ENCODE measurements at places on chromosomes 16 and 17. TPM values are rescaled to one million over a fixed set of nuclear protein-coding genes. Genes with fewer than 3 reads are reported as not detected.

DNA sequence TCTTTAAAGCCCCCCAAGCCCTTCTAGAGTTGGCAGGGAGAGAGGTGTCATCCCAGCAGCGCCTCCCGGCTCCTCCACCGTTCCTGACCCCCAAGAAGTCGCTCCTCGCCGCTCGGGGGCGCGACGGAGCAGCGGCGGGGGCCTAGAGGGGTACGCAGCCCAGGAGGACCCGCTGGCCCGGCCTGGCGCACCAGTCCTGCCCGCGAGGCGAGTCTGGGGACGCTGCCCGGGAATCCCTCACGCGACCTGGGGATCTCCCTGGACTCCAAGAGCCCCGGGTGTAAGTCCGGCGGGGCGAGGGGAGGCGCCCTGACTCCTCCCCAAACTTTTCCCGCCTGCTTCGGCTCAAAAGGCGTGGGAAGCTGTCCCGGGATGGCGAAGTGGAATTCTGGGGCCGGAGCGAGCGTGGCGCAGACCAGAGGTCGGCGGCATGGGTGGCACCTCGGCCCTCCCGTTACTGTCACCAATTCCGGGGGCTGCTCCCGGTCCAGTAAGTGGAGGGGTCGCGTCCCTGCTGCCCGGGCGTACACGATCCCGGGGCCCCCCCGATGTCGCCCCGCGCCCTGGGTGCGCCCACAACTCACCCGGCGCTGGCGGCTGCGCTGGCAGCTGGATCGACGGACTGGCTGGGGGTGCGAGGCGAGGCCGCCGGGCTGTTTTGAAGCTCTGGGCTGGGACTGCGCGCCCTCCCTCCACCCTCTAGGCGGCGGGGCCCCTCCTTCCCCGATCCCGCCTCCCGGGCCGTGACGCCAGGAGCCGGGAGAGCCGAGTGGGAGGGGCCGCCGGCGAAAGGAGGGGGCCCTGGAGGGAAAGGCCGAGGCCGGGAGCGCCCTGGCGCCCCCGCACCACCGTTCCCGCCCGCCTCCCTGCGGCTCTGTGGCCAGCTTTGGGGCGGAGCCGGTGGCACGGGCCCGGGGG, at the start of gene EMP2:
Gene EMP2 (minus strand): TSS at position 634 of the 918 bp plus-strand sequence. CDS start 32,981 bp downstream, outside the sequence.
- H3K27ac ChIP-seq: peak within 1 kb of the TSS; percentile 96
- peak; percentile 90 for DNase-seq
- no peaks in the 10 kb centered on the region for H3K36me3 ChIP-seq
- peak within 1 kb of the TSS; percentile 78 for H3K4me3 ChIP-seq
- no peaks in the 10 kb centered on the region for H3K27me3 ChIP-seq

DNA sequence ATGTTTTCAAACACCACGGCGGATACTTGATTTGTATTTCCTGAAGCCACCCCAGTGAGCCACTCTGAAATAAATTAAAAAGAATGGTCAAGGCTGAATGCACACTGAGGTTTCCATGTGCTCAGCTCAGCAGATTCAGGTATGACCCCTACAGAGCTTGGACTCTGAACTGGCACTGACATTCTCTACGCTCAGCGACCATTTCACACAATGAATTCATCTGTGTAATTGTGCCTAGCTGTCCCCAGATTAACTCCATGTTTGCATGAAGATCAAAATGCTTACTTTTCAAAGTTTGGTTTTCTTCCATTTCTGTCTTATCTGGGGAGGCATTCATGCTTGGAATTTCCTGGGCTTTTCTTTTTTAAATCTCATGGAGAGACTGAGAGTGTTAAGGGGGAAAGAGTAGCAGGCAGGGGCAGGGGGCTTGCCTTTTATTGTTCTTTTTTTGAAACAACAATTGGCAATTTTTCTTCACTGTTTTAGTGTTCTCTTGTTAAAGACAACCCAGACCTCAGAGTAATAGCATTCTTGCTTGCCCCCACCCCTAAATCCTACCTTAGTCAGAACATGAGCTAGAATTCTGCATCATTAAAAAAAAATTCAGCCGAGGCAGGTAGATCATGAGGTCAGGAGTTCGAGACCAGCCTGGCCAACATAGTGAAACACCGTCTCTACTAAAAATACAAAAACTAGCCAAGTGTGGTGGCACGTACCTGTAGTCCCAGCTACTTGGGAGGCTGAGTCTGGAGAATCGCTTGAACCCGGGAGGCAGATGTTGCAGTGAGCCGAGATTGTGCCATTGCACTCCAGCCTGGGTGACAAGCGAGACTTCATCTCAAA, 85.5 kb upstream of the HNF1B start:
- no peaks in the 10 kb centered on the region for H3K4me1 ChIP-seq
- H3K27me3 ChIP-seq: no peaks in the 10 kb centered on the region
- no peak overlapping the region for H3K27ac ChIP-seq
- no peaks in the 10 kb centered on the region for H3K36me3 ChIP-seq
- no peak overlapping the region for H3K4me3 ChIP-seq

DNA sequence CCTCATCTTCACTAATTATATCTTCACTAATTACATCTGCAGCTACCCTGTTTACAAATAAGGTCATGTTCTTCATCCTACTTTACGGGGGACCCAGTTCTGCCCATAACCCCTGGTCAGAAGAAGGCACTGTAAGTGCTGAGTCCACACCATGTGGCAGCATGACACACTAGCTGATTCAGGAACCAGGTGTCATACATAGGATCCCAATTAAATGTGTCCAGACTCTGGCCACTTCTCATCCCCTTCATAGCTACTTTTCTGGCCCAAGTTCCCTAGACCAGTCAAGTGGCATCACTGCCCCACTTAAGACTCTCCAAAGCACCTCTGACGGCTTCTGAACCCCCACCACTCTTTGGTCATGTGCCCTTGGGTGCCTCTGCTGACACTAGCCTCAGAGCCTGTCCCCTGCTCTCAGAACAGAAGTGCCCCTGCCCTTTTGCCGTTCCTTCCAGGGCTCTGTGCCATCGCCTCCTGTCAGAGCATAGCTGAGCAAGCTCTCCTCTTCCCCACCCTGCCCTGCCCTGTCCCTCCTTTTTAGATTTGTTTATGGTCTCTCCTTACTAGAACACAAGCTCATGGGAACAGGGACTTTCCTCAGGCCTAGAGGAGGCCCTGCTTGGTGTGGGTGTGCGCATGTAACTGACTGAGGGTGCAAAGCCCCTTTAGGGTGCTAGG, 61.1 kb downstream of the B9D1 start:
- DNase-seq: no peak
- H3K27me3 ChIP-seq: no peaks in the 10 kb centered on the region
- peaks cover 9% of the 10 kb centered on the region for H3K4me1 ChIP-seq

KRT37 gene
- total RNA-seq: not detected

- no peaks in the 10 kb centered on the region for H3K4me1 ChIP-seq
- no peaks in the 10 kb centered on the region for H3K27me3 ChIP-seq
- DNase-seq: no peak
- no peaks in the 10 kb centered on the region for H3K36me3 ChIP-seq
- H3K4me3 ChIP-seq: no peak overlapping the region
- no peak overlapping the region for H3K27ac ChIP-seq
Measured at GRCh38 chr17:58268326-58268725, 12.4 kb downstream of the MPO start.

DNA sequence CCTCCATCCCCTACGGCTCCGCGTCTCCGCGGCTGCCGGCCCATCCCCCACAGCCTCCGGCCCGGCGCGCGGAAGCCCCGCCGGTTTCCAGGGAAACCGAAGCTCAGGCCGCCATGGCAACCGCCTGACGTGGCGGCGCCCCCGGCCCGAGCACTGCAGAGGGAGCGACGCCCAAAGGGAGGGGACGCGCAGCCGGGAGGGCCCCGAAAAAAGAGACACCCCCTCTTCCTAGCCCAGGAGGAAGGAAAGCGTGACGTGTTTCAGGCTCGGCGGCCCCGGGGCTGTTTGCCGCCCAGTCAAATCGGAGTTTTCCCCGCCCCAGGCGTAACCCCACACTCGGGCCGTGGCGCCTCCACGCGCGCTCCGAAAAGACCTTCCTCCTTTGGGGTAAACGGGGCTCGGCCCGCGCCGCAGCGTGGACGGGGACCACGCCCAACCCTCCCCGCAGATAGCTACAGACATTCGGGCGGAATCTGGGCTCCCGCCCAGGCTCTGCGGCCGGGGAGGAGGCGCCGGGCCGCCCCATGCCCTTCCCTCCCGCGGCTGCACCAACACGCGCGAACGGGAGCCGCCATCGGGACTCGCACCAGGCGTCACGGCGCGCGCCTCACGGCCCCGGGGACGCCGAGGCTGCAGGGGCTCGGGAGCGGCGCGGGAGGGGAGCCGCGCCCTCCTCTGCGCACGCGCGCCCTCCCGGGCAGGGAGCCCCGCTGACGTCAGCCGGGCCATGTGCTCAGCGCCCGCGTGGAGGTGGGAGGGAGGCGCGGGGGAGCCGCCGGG, 7.5 kb downstream of the MNT start:
- peaks cover 45% of the 10 kb centered on the region for H3K4me1 ChIP-seq
- H3K27me3 ChIP-seq: no peaks in the 10 kb centered on the region
- H3K4me3 ChIP-seq: peak overlapping the region; percentile 52
- peaks cover 2% of the 10 kb centered on the region for H3K36me3 ChIP-seq

- H3K36me3 ChIP-seq: no peaks in the 10 kb centered on the region
- no peak overlapping the region for H3K4me3 ChIP-seq
- H3K27me3 ChIP-seq: no peaks in the 10 kb centered on the region
- peak; percentile 56 for DNase-seq
- H3K4me1 ChIP-seq: peaks cover 18% of the 10 kb centered on the region
Measured at GRCh38 chr17:20063665-20064648, 54.8 kb downstream of the SPECC1 start.

DNA sequence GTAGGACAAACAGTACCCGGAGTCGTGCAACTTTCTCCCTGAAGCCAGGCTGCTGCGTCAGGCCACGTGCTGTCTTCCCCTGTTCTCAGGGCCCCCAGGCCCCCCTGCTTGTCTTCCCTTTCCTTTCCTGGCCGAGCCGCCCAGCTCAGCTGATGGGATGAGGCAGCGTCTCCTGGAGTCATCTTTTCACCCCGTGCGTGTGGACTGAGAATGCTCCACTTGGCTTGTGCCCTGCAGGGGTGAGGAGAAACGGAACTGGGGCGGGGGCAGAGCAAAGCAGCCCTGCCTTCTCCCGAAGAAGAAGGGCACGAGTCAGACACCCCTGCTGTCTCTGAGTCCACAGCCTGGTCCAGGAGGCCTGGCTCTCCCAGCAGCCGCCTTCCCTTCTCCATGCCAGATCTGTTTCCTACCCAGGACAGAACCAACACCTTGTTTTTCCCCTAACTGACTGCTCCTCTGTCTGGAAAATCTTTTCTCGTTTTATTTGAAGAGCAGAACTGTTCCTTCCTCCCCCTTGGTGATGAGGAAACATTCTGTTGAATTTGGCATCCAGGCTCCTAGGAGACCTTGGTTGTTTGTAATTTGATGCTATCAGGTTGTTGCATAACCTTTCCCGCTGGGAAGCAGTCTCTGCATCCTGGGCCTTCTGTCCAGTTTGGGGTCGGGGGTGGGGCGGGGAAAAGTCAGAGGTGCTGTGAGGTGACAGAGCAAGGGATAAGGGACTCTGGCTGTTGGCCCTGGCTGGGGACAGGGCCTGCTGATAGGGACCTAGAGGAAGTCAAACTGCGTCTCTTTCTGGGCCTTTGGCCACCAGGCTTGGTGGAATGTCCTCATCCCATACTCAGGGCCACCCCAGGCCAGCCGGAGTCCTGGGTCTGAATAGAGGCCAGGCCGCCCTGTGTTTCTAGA, 78.8 kb downstream of the WIPI1 start:
- H3K36me3 ChIP-seq: no peaks in the 10 kb centered on the region
- no peak overlapping the region for H3K4me3 ChIP-seq
- DNase-seq: peak; percentile 85
- H3K4me1 ChIP-seq: peaks cover 11% of the 10 kb centered on the region
- H3K27me3 ChIP-seq: no peaks in the 10 kb centered on the region

TAT gene
- 0.74 TPM for total RNA-seq

- no peak for DNase-seq
- H3K4me1 ChIP-seq: no peaks in the 10 kb centered on the region
- H3K27me3 ChIP-seq: no peaks in the 10 kb centered on the region
- no peak overlapping the region for H3K27ac ChIP-seq
Measured at GRCh38 chr16:77288222-77288621, 89.0 kb downstream of the SYCE1L start.

ZNF747 gene
- total RNA-seq: 11.7 TPM

GRCh38 chr17:40547079-40547784, 18.0 kb downstream of the CCR7 start:
- H3K27me3 ChIP-seq: no peaks in the 10 kb centered on the region
- H3K36me3 ChIP-seq: no peaks in the 10 kb centered on the region
- peaks cover 38% of the 10 kb centered on the region for H3K4me1 ChIP-seq
- peak; percentile 50 for DNase-seq

- no peak for DNase-seq
- H3K4me1 ChIP-seq: no peaks in the 10 kb centered on the region
- no peak overlapping the region for H3K27ac ChIP-seq
- H3K36me3 ChIP-seq: no peaks in the 10 kb centered on the region
- H3K27me3 ChIP-seq: no peaks in the 10 kb centered on the region
Measured at GRCh38 chr16:5252791-5253190, 155.2 kb upstream of the EEF2KMT start.

CA10 gene
- total RNA-seq: not detected

IL21R gene
- 6.3 TPM for total RNA-seq

DNA sequence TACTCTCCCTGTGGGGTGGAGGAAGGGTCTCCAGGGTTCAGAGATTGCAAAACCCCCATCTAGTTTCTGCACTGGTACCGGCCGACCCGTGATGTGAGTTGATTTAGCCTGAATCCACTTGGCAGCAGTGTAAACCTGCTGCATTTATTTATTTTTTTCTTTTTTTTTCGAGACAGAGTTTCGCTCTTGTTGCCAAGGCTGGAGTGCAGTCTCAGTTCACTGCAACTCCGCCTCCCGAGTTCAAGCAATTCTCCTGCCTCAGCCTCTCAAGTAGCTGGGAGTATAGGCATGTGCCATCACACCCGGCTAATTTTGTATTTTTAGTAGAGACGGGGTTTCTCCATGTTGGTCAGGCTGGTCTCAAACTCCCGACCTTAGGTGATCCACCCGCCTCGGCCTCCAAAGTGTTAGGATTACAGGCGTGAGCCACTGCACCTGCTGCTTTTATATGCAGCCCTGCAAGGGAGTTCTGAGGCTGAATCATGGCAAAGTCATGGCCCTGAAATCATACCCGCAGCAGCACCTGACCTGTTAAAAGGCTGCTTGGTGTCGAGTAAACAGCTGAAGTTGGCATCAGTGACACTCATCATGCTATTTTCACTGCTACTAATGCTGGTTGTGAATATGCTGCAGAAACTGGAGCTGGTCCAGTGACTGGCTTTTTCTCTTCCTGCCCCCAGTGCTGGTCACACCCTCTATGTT, 21.4 kb downstream of the DEXI start:
- H3K36me3 ChIP-seq: peaks cover 15% of the 10 kb centered on the region
- peaks cover 7% of the 10 kb centered on the region for H3K4me1 ChIP-seq
- peak overlapping the region; percentile 82 for H3K27ac ChIP-seq
- DNase-seq: no peak
- H3K4me3 ChIP-seq: no peak overlapping the region
- H3K27me3 ChIP-seq: no peaks in the 10 kb centered on the region

GRCh38 chr17:17760350-17760749, 76.4 kb downstream of the SREBF1 start:
- H3K36me3 ChIP-seq: peaks cover 5% of the 10 kb centered on the region
- peaks cover 6% of the 10 kb centered on the region for H3K4me1 ChIP-seq
- no peak for DNase-seq
- no peak overlapping the region for H3K4me3 ChIP-seq

All from lung (tissue), 17 donors.